ENCODE measurements at places on chromosomes 2 and 18.
A peak's percentile ranks its signal among the peaks of the same experiment; 100 is the strongest.

GRCh38 chr2:236257575-236257974, 6.6 kb downstream of the ASB18 start:
- no peak for DNase-seq

GRCh38 chr2:107801498-107801897, 25.2 kb upstream of the RGPD4 start:
- DNase-seq: no peak

GRCh38 chr2:151644580-151644979, 89.7 kb downstream of the NEB start:
- DNase-seq: no peak

- no peak for DNase-seq
Observed at GRCh38 chr2:62631160-62632085, 74.1 kb upstream of the EHBP1 start.

DNA sequence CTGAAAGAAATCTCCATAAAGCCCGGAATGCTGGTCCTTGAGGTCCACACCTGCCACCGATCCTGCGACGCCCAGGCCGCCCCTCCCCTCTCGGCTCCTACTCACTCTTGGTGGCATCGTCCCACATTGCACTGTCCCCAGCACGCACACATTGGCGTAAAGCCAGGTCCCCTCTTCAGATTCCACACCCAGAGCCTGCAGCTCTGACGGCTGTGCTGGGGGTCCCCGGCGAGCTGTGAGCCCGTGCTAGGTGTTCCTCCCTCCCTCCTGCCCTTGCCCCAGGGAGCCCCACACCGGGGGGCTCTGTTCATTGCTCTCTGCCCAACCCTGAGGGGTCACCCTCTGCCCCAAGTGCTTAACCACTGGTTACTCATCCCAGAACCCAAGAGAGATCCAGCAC, 8.5 kb downstream of the TPO start:
- DNase-seq: no peak

GRCh38 chr18:53033128-53033527, 693.1 kb downstream of the DCC start:
- no peak for DNase-seq

DNA sequence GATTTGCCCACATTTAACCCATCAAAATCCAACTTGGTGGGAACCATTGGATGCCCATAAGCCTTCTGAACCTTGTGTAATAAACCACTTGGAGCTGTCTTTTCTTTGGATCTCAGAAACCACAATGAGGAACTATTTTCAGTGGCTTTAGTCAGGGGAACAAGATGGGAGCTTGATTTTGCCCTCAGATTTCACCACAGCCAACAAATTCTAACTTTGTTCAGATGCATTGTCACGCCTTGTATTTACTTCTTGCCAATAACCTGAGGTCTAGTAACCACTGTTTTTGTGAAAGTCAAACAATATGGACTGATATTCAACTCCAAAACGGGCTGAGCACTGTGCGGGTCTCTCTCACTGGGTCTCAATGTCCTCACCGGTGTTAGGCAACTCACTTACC, 508.2 kb downstream of the TNS1 start:
- no peak for DNase-seq

- DNase-seq: peak; percentile 88
Observed at GRCh38 chr2:236972491-236973342, 113.0 kb upstream of the COPS8 start.

DNA sequence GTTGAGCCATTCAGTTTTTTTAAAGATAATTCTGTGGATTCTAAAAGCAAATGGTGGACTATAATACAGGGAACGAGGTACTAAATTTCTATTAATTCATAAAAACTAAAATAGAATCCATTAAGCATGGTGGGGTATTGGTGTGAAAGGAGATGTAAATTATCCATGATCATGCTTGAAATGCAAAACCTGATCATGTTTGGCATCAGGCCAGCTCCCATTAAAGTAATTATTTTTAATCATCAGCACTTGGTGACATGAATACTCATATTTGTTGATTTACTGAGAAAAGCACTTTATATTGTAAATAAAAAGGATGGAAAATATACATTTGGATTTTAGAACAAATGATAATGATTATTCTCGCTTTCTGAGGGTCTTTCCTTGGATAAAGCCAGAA, 232.3 kb upstream of the MEIS1 start:
- no peak for DNase-seq

DNA sequence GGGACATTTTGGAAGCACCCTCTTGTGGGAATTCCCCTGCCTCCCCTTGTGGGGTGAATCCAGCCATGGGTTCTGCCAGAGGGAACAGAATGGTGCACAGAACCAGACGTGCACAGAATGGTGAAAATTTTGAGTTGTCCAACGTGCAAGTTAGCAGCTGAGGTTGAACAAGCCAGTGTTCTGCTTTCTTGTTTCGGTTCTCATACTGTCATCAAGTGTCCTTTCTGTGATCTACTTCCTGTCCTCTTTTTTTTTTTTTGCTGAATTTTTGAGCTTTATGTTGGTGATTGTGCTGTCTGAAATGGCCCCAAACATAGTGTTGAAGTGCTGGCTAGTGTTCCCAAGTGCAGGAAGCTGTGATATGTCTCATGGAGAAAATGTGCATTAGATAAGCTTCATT, 21.5 kb upstream of the REEP1 start:
- DNase-seq: no peak

DNA sequence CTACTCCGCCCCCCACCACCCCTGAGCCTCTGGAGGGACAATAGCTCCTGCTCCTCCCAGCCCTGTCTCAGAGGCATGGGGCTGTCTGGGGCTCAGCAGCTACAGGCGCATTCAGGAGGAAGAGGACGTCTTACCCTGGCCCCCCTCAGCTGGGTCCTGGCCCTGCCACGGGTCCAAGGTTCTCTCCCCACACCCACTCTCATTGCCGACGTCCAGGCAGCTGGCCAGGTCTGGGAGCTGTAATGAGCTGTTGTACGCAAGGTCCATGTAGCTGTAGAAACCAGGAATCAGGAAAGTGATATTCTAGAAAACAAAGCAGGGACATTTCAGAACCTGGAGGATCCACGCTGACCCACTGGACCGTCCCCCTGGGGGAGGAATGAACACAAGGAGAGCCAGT, 13.5 kb downstream of the PASK start:
- no peak for DNase-seq

- DNase-seq: no peak
Observed at GRCh38 chr2:207139552-207139951, 26.2 kb downstream of the KLF7 start.

- DNase-seq: no peak
Observed at GRCh38 chr2:12334412-12334966, 382.2 kb upstream of the TRIB2 start.

DNA sequence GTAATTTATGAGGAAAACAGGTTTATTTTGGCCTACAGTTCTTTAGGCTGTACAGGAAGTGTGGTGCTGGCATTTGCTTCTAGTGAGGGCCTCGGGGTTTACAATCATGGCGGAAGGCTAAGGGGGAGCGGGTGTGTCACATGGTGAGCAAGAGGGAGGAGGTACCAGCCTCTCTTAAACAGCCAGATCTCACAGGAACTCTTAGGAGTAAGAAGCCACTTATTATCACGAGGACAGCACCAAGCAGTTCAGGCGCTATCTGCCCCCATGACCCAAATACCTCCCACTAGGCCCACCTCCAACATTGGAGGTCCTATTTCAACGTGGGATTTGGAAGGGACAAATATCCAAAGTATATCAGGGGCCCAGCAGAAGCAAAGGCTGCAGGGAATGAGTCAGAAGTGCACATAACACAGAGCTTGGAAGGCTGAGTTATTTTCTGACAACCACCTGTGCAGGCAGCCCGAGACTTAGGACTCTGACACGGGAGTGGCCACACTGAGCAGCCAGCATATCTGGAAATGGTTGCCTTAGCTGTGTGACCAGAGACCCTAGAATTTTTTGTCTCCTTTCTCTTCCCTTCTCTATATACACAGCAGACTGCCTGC, 170.9 kb downstream of the PRPF40A start:
- DNase-seq: no peak

DNA sequence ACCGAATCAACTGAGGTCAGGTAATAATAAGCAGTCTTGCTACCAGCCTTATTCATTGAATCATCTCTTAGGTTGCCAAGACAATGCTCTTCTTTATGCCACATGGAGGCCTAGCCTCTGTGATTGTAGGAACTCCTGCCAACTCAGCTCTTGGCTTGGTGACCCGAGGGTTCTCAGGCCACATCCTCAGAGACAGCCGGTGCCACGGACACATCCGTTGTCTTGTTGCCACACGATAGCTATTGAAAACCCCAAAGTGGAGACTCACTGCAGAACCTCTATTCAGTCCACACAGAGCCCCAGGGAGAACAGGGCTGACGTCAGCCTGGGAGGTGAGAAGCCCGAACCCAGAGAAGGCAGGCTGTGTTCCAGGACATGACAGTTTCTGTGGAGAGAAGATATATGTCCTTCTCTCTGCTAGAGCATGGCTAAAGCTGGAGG, 53.5 kb upstream of the TGFA start:
- peak; percentile 44 for DNase-seq

DNA sequence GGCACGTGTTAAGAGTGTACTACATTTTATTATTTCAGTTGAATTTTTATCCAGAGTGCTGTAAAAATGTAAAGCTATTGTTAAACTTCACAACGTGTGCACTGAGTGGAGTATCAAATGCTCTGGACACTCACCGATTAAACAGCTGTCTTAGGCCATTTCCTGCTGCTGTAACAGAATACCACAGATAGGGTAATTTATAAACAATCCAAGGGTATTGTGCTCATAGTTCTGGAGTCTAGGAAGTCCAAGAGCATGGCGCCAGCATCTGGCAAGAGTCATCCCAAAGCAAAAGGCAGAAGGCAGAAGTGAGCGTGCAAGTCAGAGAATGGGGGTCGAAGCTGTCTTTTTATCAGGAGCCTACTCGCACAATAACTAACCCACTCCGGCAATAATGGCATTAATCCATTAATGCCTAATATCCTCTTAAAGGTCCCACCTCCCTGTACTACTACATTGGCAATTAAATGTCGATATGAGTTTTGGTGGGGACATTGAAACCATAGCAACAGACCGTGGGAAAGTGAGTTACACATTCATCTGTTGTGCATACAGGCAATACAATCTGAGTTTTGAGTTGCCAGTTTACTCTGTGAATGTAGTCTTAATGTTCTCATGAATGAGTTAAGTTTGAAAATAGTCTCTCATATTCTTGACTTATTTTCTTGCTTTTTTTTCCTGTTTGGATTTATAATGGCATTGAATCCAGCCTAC, 64.8 kb downstream of the ARMC9 start:
- DNase-seq: no peak

DNA sequence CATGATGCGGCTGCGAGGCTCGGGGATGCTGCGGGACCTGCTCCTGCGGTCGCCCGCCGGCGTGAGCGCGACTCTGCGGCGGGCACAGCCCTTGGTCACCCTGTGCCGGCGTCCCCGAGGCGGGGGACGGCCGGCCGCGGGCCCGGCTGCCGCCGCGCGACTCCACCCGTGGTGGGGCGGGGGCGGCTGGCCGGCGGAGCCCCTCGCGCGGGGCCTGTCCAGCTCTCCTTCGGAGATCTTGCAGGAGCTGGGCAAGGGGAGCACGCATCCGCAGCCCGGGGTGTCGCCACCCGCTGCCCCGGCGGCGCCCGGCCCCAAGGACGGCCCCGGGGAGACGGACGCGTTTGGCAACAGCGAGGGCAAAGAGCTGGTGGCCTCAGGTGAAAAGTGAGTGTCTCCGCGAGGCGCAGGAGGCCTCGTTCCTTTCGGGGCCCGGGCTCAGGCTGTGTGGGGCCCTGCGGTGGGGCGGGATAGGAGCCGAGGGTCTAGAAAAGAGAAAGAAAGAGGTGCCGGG, 520 bp downstream of the GLS start:
- DNase-seq: no peak

GRCh38 chr2:205848601-205849000, 166.3 kb downstream of the NRP2 start:
- peak; percentile 45 for DNase-seq

DNA sequence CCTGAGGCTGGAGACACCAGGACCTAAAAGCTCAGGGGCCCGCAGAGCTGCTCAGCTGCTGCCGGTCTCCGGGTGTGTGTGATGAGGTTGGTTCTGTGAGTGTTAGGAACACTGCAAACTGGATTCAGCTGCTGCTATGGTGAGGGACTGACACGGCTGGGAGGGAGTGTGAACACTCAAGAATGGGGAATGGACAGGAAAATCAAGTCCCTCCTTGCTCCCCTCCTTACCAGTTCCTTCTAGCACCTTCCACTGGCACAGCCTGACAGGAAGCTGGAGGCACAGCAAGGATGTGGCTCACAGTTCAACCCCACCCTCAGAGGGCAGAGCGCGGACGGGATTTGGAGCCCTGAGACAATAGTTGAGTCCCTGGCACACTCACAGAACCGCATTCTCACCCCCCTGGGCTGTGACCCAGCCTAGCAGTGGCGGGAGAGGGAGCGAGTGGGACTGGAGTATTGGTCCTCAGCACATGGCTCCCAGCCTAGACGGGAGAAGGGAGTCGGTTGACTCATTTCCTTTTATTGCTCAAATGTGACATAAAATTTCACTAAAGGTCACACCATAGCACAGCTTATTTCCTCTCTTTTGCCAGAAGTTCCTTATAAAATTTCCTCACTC, 42.5 kb downstream of the LRRC30 start:
- DNase-seq: peak; percentile 54

DNA sequence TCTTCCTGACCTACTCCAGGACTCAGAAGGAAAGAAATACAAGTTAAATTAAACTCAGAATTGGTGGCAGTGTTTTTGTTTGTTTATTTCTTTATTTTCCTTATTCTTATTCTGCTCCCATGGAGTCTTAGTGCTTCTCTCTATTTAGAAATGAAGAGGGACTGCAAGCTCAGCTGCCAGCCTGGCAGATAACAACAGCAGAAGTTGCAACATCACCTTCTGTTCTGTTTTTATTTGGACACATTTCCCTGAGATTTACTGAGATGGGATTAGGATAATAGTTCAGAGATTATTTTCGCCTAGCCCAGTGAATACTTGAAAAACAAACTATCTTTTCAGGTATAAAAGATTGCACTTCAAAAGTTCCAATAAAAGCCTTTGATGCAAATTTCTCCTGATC, 70.4 kb upstream of the DTNA start:
- no peak for DNase-seq

DNA sequence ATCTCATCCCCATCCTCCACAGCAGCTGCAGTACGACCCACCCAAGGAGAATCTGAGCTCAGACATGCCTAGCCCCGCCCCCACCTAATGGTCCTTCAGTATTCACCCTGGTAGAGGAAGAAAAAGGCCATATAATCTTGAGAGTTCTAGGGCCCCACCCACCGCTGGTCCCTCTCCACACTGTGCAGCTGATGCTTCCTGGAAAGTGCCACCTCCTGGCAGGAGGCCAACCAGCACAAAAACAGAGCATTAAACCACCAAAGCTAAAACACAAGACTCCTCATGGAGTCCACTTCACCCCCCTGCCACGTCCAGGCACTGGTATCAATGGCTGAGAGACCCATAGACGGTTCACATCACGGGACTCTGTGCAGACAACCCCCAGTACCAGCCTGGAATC, 40.7 kb downstream of the MC4R start:
- no peak for DNase-seq

DNA sequence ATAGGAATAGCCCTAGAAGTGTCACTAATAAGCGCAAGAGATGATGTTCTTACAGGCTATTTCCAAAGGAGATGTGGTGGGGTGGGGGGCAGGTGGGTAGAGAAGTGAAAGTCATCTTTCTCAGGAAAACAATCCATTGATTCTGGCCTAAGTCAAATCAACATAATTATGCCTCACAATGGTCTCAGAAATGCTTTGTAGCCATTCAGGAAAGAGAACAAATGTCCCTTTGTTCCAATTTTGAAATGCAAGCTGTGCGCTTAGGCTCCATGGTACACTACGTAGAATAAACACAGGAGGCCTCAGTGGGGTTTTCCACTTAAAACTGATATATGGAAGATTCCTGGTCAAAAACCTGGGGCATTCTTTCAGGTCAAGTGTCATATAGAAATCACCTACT, 529.9 kb upstream of the KLHL29 start:
- DNase-seq: no peak
